ENCODE measurements at places on chromosomes 11 and 22.

- no peak for DNase-seq
Measured at GRCh38 chr11:59172345-59173079, 580 bp downstream of the DTX4 start.

- DNase-seq: no peak
Measured at GRCh38 chr11:134904103-134904790, 492.2 kb upstream of the B3GAT1 start.

GRCh38 chr11:77821349-77821851, 456 bp downstream of the AAMDC start:
- no peak for DNase-seq

DNA sequence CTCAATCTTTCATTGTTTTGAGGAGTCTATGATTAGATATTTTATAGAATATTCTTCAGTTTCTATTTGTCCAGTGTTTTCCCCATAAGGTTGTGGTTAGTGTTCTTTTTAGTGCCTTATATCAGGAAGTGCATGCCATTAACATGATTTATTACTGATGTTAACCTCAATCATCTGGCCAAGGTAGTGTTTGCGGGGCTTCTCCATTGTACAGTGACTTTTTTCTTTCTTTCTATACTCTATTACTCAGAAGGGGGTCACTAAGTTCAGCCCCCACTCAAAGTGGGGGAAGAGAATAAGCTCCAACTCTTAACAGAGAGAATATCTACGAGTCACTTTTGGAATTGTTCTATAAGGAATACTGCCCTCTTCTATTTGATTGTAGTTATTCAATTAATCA, 415.8 kb downstream of the DYNC2H1 start:
- DNase-seq: no peak

DNA sequence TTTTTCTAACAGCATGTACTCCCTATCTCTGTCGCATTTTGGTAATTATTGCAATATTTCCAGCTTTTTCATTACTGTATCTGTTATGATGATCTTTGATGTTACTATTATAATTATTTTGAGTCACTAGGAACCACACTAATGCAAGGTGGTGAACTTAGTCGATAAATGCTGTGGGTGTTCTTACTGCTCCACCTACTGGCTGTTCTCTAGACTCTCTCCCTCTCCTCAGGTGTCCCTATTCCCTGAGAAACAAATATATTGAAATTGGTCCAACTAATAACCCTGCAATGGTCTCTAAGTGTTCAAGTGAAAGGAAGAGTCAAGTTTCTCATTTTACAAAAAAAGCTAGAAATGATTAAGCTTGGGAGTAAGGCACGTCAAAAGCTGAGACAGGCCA, 10.5 kb downstream of the ARL14EP start:
- peak; percentile 1 for DNase-seq

DNA sequence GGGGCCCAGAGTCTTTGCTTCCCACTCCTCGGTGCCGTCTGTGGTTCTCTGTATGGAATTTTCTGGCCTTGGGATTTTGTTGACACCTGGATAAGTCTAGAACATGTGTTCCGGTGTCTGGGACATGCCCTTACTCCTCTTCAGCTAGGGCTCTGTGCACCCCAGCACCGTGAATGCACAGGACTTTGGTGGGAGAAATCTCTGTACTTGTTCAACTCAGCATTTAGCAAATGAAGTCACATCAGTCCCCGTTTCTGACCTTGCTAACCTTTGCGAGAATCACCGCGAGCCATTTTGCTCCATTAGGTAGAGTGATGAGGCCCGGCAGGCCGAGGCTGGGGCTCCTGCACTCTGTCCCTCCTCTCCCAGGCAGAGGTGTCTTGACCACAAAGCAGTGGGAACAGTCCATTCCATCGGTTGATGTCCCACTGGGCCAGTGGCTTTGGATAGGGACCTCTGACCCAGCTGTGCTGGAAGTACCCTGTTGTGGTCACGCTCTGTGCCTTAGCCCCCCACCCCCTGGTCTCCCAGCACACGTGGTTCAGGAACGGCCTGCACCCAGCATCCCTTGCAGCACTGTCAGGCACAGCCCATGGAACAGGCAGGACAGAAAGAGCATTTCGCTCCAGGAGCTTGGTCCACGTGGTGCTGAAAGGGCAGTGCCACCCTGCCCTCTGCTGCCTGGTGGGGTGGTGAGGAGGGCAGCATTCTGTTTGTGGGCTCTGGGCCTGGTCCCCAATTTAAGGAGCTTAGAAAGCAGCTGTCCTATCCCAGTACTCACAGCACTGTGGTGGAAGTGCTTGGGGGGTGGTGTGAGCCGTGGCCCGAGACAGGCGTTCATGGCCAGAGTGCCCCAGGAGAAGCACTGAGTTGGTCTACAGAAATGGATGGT, 73.4 kb downstream of the MED15 start:
- no peak for DNase-seq

GRCh38 chr11:68145120-68145866, 24.1 kb upstream of the CHKA start:
- DNase-seq: no peak

All from NCI-H748 treated with DMSO at 0.1 percent for 48 hours (cell line).